ENCODE measurements at places on chromosomes 16 and 17.

- no peak for DNase-seq
Measured at GRCh38 chr16:29790949-29791844, 646 bp downstream of the KIF22 start.

DNA sequence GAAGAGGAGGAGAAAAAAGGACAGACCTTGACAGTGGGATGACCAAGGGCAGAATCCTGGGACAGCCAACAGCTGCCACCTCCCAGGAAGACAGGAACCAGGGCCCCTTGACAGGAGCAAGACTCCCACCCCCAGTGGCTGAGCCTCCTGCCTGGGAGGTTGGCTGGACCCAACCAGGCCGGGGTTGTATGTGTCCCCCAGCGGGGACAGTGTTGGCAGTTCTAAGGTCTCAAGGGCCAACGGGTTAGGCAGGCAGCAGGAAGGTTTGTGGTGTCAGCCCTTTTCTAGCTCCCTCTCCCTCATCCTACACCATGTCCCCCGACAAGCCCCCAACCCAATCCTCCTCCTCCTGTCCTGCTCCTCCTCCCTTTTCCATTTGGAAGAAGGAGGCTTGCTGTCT is 126.2 kb downstream of the MRM1 start:
- DNase-seq: no peak

- DNase-seq: no peak
Measured at GRCh38 chr17:9249245-9249953, 228.1 kb downstream of the NTN1 start.

- DNase-seq: no peak
Measured at GRCh38 chr17:17191346-17191792, 14.8 kb downstream of the PLD6 start.

- peak; percentile 45 for DNase-seq
Measured at GRCh38 chr17:7716901-7717755, at the start of gene DNAH2. TSS of gene DNAH2 (plus strand) at chr17:7717744. CDS start at chr17:7719735, 1,991 bp downstream.

DNA sequence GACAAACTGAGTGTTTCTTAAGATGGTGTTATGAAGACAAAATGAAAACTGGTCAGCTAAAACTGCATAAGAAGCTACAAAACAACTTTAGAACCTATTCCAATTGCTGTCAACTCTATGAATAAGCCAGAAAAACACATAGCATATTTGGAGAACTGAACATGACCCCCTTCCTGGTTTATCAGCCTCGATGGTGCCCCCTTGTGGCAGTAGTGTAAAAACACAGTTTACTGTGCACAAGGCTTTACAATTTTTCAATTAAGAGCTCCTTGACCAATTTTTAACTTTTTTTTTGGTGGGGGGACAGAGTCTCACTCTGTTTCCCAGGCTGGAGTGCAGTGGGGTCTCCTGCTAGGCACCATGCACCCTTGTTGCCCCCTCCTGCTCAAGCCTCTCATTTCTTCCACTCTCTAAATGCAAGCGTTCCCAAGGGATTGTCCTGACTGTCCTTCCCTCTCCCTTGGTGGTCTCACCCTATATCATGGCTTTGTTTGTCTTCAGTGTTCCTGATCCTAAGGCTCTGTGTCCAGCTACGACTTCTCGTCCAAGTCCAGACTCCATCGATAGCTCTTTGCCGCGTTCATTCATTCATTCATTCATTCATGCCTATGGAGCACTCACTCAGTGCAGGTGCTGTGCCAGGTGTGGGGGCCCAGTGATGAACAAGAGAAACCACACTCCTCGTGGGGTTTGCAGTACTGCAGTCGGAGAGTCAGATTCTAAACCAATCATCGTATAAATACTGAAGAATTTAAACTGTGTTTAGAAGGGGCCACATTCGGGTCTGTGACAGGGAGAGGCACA is 7.5 kb downstream of the EIF1 start:
- DNase-seq: peak; percentile 35

DNA sequence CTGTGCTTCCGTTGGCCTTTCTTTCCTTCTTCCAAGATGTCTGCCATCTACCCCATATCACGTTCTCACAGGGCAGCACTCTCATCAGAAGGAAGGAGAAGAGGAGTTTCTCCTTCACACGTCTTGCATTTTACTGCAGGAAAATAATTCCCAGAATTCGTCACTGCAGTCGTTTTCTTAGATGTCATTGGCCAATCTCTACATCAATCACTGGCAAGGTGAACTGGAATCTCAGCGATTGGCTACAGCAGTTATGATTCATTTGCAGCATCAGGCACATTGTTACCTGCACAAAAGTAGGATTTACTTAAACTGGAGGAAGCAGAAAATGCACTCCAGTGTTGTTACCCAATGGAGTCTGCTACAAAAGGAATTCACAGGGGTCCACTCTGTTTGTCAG is 277.2 kb upstream of the RBFOX1 start:
- DNase-seq: no peak

DNA sequence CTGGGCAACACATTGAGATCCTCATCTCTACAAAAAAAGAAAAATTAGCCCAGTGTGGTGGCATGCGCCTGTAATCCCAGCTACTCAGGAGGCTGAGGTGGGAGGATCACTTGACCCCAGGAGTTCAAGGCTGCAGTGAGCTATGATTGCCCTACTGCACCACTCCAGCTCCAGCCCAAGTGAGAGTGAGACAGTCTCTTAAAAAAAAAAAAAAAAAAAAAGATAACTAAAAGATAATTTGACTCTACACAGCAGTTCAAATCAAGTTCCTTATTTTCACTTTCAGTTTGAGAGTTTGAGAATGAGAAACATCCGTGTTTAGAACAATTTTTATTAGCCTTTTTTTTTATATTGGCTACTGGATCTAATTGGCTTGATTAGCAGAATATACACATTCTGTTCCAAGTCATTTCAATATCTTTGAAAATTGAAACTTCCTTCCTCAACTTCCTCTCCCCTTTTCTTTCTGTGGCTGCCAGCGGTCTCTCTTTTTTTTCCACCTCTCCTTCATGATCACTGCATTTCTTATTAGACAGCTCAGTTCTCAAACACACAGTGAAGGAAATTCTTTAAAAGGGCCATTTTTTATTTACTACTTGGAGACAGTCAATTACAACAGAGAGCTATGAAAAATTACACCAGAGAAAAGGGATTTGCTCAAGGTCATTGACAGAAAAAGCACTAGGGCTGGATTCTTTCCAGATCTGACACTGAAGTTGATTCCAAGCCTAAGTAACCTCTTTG is 4.5 kb upstream of the ACSF2 start:
- DNase-seq: no peak

DNA sequence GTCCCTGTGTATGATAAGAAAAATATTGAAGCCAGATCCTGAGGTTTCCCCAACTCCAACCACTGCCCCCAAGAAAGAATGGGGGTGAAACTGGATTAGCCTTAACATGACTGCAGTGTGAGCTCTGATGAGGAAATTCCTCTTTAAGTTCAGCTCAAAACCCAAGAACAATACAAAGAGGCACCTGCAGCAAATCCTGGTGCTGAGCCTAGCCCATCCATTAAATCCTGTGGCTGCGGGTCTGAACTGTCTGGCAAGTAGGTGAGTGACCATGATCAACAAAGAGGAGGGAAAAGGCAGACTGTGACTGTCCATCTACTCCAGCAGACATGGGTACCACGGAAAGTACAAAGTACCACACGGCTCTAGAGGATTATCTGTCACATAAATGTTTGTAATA is 64.2 kb downstream of the CREBBP start:
- DNase-seq: no peak

DNA sequence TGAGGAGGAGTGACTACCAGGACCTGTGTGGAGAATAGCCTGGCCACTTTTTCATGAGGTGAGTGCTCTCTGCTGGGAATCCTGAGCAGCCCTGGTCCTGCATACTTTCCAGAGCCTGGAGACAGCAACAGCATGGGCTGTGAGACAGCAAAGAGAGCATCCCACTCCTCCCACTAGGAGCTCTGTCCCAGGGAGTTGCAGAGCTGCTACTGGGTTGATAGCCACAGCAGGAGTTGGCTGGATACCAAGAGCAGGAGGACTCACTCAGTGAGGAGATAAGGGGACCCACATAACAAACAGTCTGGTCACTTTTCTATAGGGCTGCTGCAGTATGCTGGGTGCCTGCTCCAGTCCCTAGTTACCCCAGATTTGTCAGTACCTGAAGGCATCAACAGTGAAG is 439.3 kb upstream of the CDH8 start:
- DNase-seq: no peak

- no peak for DNase-seq
Measured at GRCh38 chr16:361872-362701, 8.3 kb downstream of the MRPL28 start.

DNA sequence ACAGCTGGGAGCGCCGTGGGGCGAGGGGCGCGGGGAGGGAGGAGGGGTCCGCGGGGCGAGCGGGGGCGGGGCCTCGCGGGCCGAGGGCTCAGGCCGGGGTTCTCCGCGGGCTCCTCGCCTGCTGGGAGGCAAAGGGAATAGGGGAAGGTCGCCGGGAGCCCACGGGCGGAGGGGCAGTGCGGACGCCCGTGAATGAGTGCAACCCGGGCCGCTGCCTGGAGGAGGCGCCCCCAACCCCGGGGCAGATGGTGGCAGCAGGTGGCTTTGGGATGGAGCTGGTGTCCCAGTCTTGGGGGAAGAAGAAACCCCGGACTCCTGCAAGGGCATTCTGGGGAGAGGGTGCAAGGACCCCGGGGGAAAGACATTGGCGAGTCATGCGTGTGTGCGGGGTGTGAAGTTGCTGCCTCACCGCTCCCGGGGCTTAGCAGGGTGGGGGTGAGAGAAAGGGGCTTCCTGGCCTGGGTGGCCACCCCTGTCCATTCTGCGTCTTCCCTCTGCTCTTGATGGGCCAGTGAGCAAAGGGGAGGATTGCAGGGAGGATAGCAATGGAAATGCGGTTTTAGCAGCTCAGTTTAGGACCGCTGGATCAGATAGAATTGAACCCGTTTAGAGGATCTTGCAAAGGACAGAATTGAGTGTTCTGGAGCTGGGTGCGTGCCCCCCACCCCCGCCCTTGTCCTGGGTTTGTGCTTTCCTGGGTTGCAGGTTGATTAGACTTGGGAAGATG is 526 bp downstream of the KIAA0513 start:
- DNase-seq: no peak

- DNase-seq: no peak
Measured at GRCh38 chr17:73042809-73043685, 49.4 kb downstream of the SLC39A11 start.

DNA sequence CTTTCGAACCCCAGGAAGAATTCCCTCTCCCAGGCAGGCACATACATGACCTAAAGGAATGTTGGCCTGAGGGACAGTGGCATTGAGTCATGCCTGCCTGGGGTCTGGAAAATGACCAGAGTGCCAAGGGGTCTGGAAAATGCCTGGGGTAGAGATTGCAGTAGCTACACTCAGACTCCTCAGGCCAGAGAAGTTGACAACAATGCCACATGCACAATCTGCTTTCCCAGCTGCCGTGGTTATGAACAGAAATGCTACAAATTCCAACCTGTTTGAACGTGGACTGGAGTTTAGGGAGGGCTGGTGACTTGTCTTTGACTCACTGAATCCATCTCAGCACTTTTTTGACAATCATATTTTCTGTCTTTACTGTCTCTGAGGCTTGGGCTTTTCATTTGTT is 250.0 kb downstream of the ABCC12 start:
- DNase-seq: no peak

- no peak for DNase-seq
Measured at GRCh38 chr17:1607971-1608320, 20.7 kb downstream of the SLC43A2 start.

GRCh38 chr16:75337430-75337829 is 86.0 kb upstream of the BCAR1 start:
- DNase-seq: no peak

DNA sequence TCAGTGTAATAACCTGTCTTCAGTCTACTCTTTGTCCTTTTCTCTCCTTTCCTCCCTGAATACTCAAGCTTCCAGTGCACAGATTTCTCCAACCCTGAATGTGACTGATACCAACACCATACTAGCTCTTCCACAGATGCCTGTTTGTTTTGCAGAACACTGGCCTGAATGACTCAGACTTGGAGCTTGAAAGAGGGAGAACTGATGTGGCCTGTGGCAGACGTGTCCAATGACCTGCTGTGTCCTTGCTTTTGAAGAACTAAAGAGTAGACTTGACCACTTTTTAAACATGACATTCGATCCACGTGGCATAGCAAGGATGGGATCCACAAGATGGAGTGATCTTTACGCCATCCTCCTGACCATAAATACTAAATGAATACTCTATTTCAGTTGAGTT is 361.0 kb downstream of the WWOX start:
- DNase-seq: no peak

- no peak for DNase-seq
Measured at GRCh38 chr17:11935734-11936406, 61.4 kb downstream of the ZNF18 start.

GRCh38 chr16:72903176-72903575 is 144.8 kb downstream of the ZFHX3 start:
- DNase-seq: no peak

GRCh38 chr17:83068641-83069570 is 10.5 kb upstream of the METRNL start:
- DNase-seq: no peak

DNA sequence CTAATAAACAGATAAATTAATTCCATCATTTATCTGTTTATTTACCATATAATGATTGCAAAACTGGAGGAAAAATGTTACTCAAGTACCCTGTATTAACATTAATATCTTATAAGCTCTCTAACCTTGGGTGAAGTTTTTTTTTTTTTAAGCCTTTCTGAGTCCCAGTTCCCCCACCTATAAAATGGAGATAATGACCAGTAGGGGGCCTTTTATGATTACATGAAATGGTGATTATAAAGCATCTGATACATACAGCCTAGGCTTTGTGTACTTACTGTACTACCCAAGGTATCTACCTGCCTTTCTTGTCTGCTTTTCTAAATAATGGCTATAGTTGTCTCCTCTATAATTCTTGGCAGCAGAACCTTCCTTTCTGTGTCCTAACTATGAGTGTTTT is 22.6 kb downstream of the LRRC36 start:
- no peak for DNase-seq

GRCh38 chr17:1764284-1764683 is 2.4 kb downstream of the SERPINF1 start:
- no peak for DNase-seq

GRCh38 chr17:4087911-4088693 is 54.7 kb downstream of the ZZEF1 start:
- DNase-seq: no peak

- DNase-seq: no peak
Measured at GRCh38 chr16:23515881-23516280, 5.6 kb upstream of the GGA2 start.

- DNase-seq: no peak
Measured at GRCh38 chr17:18191967-18192366, 8.3 kb downstream of the ALKBH5 start.
